ENCODE measurements at places on chromosomes 1 and 21.

- DNase-seq: no peak
These were observed 498.7 kb downstream of the AMY1C start for GRCh38 chr1:104248385-104248784.

DNA sequence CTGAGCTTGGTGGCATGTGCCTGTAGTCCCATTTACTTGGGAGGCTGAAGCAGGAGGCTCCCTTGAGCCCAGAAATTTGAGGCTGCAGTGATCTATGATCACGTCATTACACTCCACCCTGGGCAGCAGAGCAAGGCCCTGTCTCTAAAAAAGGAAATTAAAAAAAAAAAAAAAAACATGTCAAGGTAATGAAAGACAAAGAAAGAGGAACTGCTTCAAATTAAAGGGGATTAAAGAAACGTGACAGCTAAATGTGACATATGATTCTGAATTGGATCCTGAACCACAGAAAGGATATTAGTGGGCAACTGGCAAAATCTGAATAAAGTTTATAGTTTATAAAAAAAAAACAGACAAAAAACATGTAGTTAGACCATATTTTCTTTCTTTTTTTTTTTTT, 3.8 kb upstream of the C2CD4D start:
- DNase-seq: no peak

GRCh38 chr1:228259368-228259894, 51.6 kb downstream of the OBSCN start:
- no peak for DNase-seq

- no peak for DNase-seq
These were observed 836.3 kb upstream of the ADGRL4 start for GRCh38 chr1:79842811-79843210.

- DNase-seq: no peak
These were observed 16.7 kb upstream of the TTLL10 start for GRCh38 chr1:1157033-1157365.

- no peak for DNase-seq
These were observed 36.9 kb upstream of the SRRM1 start for GRCh38 chr1:24606296-24606605.

- no peak for DNase-seq
These were observed 182.0 kb downstream of the PLPP3 start for GRCh38 chr1:56397409-56397808.

DNA sequence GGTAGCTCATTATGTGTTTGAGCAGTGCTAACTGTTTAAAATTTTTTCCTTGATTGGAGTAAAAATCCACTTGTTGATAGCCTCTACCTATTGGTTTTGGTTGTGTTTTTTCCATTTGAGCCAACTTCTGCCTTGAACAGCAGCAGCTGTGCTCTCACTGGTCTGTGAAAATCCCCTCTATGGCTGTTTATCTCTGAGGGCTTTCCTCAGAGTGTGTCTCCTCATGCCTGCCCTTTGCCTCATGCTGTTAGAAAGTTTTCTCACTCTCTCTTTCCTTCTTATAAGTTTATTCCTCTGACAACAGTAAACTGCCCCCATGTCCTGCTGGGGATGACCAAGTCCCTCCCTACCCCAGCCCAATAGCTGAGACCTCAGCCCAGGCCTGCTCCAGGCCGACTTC, 14.1 kb downstream of the REG4 start:
- no peak for DNase-seq

DNA sequence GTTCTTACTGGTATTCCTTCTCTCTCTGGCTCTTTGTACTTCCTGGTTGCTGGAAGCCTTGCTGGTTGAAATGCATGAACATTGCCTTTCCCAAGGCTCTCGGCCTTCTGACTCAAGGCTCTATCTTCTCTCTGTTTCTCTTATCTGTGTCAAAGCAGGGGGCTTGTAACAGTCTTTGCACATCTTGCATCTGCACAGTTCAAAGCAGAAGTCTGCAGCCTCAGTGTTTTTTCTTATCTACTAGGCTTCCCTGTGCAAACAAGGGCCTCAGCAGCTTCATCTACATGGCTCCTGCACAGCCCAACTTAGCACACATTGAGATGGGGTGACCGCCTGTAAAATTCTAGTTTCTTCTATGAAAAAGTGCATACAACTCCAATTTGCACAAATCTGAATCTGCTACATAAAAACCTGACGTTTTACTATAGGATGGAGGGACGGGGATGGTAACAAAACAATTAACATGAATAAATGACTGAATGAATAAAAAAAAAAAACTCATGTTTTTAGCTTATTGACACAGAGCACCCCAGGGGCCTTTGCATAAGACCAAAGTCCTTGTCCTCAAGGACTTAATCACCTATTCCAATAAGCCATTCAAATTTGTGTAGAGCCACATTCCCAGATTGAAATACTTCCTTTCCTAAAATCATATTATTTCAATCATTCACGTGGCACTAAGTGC, 458.3 kb downstream of the LMO4 start:
- no peak for DNase-seq

DNA sequence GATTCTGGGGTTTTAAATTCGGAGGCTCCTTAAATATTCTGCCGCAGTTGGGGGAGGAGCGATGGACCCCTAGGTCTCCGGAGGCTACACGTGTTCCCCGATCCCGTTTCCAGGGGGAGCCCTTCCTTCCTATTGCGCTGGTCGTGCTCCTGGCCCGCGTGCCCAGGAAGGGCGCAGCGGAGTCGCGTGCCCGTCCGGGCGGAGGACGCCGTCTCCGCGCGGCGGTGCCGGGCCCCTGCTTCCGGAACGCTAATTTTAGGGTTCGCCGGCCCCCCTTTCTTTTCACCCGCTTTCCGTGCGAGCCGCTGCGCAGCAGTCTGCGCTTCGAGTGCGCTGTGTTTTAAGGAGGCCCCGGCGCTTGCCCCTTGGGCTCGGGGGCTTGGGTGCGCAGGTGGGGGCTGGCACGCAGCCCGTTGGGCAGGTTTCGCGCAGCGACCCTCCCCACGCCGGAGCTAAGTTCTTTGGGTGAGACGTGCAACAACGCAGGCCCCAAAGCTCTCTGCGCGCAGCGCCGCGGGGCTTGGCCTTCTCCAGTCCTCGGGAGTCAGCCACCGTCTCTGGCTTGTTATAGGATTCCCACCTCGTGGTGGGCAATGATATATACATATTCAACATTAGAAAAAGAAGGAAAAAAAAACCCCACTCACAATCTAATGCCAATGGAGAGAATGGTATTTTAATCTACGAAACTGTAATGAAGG, 43.5 kb upstream of the DNAJC6 start:
- peak; percentile 62 for DNase-seq

- DNase-seq: peak; percentile 58
These were observed 74.3 kb downstream of the TNFSF18 start for GRCh38 chr1:172976222-172977041.

DNA sequence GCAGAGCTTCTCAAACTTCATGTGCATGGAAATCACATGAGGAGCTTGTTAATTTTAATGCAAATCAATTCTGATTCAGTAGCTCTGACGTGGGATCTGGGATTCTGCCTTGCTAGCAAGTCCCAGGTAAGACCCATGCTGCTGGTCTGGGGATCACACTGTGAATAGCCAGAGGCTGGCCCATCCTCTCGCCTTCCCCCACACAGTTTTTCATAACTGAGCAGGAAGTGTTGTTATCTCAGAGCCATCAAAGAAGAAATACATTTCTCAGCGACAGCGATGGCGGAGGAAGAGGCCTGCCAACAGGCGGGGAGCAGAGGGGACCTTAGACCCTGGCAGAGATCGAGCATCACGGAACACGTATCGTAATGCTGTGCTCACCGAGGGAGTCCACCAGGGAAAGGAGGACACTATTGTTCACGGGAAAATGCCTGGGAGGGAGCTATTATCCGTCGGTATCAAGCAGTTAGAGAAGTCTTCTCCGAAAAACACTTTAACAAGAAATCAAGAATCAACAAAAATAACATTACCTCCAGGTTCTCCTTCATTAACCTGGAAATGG, 268.9 kb upstream of the TMEM51 start:
- DNase-seq: no peak

DNA sequence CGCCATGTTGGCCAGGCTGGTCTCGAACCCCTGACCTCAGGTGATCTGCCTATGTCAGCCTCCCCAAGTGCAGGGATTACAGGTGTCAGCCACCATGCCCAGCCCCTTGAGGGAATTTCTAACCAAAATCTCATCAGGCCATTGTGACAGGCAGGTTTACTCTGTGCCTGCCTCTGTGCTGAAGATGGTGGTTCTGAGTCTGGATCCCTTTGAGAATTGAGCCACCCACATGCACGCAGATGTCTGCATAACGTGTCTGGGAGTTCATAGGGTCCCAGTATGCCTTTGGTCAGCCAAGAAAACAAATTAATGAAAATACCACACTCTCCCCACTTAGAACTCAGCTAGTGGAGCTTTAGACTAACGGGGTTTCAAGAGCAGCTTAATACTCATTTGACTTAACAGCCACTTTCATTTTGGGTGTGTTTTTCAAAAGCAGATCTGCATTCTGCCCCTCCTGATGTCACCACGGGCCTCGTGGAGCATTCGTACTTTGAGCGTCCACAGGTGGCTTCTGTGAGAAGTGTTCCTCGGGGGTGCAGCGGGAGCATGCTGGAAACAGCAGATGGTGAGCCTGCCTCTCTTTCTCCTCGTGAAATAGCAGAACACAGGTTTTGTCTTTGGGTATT, 45.3 kb downstream of the DIP2A start:
- no peak for DNase-seq

- peak; percentile 5 for DNase-seq
These were observed 389.8 kb downstream of the VAV3 start for GRCh38 chr1:107575226-107575625.

DNA sequence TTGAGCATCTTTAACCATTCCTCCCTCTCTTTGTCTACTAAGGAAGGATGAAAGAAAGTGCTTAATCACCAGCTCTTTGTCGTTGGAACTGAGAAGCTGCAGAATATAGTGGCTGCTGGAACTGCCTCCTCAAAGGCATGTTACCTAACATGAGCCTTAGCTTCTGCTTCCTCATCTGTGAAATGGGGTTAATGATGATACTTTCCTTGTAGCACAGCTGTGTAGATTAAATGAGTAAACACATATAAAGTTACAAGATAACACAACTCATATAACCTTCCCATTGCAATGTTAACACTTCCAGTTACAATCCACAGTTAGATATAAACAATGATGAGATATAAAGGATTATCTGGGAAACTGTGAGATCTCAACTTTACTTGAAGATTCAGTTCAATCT, 48.4 kb upstream of the ZNF326 start:
- no peak for DNase-seq

GRCh38 chr21:37671381-37671780, 244.9 kb downstream of the KCNJ6 start:
- DNase-seq: peak; percentile 65

DNA sequence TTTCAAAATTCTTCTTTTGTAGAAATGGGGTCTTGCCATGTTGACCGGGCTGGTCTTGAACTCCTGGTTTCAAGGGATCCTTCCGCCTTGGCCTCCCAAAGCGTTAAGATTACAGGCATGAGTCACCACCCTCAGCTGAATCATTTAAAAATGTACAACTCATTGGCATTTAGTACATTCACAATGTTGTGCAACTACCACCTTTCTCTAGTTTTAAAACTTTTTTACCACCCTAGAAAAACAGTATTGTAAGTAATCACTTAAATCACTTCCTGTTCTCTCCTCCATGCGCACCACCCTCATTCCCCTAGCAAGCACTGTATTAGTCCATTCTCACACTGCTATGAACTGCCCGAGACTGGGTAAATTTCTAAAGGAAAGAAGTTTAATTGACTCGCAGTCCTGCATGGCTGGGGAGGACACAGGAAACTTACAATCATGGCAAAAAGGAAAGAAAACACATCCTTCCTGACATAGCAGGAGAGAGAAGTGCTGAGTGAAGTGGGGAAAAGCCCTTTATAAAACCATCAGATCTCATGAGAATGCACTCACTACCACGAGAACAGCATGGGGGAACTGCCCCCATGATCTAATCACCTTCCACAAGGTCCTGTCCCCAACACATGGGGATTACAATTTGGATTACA, 14.4 kb upstream of the THEM5 start:
- no peak for DNase-seq

- no peak for DNase-seq
These were observed 112.3 kb downstream of the LACTBL1 start for GRCh38 chr1:22860414-22860800.

DNA sequence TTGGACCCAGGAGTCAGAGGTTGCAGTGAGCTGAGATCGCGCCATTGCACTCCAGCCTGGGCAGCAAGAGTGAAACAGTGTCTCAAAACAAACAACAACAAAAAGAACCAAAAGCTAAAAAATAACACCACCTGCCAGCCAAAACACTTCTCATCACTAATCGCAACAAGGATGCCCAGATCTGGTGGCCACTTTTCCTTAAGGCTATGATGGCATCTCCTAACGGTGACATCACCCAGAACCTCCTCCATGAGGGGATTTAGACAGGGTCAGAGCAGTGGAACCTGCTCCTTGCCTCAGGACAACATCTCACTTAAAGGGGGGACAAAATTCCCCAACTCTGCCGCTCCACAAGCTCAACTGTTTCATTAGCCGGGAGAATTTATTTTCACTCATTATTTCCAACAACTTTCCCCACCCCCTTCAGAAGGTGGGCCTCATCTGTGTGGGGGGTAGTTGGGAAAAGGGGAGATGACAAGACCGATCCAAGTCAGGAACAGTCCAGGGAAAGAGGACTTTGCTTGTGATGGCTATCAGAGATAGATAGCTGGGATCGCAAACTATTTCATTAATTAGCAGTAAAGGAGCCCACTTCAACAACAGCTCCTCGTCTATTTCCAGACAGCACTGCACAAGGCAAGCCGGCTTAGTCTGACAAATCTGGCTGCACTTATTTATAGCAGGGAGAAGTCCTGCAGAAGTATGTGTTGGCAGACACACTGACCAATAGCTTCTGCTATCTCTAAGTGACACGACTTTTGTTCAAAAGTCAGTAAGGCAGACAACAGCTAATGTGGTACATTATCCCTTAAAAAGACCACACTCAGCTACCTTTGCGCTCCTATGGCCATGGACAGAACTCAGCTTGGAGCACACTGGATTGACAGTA, 2.6 kb downstream of the PABPC4 start:
- peak; percentile 77 for DNase-seq

DNA sequence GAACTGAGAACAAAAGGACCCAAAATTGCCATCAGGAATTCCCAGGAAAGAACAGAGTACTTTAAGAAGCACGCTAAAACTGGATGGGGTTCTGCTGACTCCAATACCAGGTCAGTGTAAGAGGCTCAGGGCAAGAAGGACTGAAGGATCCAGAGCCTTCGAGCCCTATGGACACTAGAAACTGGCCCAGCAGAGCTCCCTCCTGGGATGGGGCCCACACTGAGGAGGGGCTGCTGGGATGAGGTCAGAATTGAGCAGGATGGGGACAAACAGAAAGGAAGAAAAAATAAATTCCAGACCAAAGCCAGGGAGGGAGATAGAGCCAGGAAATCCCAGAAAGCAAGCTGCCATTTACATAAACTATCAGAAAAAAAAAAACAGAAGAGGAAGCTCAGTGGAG, 222.4 kb upstream of the COA6 start:
- no peak for DNase-seq

DNA sequence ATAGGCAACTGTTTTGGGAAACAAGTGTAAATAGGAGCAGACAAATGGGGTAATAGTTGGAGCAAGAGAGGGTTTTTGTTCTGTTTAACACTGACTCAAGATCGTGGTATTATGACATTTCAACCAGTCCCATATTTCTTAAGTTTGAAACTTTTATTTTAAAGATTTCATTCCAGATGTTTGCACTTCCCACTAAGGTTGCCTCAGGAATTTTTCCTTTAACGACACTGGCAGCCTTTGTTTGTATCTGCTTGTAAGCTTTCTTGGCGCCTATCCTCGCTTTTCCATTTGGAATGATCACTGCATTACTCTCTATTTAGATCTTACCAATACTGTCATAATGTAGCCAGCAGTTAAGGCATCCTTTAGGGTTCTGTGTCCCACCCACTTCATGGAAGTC, 67.7 kb downstream of the ALG6 start:
- DNase-seq: no peak

Measured in myocyte (in vitro differentiated cells).